Central memory CD4-positive, alpha-beta T cell (primary cell): ENCODE measurements at places on chromosomes 4 and X.

- no peak for DNase-seq
Measured at GRCh38 chr4:141346144-141346543, 125.4 kb downstream of the ZNF330 start.

GRCh38 chrX:24525455-24525854 lies 60.4 kb downstream of the PDK3 start:
- DNase-seq: no peak

DNA sequence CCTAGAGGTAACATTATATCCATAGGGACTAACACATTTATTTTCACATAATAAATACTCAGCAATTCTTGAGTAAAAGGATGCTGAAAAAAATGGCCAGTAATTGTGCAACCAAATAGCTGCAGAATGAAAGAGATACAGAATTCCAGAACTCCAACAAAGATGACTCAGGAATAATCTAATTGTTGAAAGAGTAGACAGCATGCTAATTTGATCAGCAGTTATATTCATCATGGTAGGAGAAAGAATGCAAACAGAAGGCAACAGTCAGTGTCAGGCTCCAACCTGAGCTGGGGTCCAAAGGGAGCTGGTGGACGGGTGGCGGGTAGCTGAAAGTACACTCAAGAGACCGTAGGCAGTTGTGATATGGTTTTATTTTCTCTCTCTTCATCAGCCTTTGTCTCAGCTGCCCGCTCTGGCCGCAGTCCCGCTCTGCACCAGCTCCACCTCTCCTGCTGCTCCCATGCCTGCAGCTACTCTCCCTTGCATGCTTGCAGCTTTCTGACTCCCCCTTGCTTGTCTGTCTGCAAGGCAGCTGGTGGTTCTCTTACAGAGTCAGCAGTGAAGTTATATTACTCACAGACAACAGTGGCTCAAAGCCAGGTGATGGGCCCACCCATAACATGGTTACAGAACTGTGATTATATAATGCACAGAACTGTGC lies 1150.1 kb downstream of the STIM2 start:
- DNase-seq: no peak

- DNase-seq: no peak
Measured at GRCh38 chr4:155696726-155697125, 30.1 kb downstream of the GUCY1A1 start.

GRCh38 chr4:82623121-82623683 lies 61.4 kb upstream of the TMEM150C start:
- no peak for DNase-seq

- no peak for DNase-seq
Measured at GRCh38 chrX:48890934-48891401, 6.6 kb downstream of the TIMM17B start.

GRCh38 chr4:139873111-139873860 lies 207.7 kb downstream of the MGST2 start:
- DNase-seq: no peak

- no peak for DNase-seq
Measured at GRCh38 chrX:40872351-40872750, 137.0 kb upstream of the MED14 start.

DNA sequence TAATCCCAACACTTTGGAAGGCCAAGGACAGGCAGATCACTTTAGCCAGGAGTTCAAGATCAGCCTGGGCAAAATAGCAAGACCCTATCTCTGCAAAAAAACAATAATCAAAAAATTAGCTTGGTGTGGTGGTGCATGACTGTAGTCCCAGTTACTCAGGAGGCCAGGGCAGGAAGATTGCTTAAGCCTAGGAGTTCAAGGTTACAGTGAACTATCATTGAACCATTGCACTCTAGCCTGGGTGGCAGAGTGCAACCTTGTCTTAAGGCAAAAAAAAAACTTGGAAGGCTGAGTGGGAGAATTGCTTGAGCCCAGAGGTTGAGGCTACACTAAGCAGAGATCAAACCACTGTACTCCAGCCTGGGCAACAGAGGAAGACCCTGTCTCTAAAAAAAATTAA lies 5.2 kb upstream of the FRYL start:
- no peak for DNase-seq

GRCh38 chrX:46547857-46548256 lies 2.6 kb upstream of the ZNF674 start:
- no peak for DNase-seq

- no peak for DNase-seq
Measured at GRCh38 chr4:22739968-22740367, 47.2 kb downstream of the GBA3 start.

DNA sequence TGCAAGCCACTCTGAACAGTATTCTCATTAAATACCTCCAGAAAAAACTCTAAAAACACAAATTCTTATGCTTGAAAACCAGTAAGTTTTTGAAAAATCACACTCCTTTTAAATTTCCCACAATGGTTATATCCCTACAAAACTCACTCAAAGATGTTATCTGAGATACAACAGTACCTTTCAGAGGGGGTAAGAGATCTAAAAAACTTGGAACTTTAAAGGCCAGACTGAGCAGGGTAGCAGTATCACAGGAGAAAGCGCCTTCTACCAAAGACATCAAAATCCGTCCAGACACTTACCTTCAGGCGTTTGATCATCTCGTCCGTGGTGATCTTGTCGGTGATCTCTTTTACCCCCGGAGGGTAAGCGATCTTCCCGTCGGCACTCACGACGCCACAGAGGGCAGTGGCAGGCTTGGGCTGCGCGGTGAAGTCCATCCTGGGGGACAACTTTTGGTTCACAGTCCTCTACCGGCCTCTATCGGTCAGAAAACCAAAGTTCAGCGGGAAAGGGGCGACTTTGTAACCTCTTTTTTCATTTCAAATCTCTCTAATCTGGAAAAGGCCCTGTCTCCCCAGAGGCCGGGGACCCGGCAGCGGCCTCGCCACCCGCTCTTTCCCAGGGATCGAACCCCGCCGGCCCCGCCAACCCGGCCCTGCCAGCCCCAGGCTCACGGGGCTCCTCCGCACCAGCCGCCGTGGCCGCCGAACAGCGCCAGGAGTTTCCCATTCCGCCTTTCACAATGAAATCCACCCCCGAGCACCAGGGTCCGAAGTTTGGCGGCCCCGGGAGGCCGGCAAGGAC lies 1.4 kb downstream of the PDS5A start:
- peak; percentile 57 for DNase-seq

- DNase-seq: no peak
Measured at GRCh38 chr4:44149282-44149681, 299.3 kb downstream of the KCTD8 start.

DNA sequence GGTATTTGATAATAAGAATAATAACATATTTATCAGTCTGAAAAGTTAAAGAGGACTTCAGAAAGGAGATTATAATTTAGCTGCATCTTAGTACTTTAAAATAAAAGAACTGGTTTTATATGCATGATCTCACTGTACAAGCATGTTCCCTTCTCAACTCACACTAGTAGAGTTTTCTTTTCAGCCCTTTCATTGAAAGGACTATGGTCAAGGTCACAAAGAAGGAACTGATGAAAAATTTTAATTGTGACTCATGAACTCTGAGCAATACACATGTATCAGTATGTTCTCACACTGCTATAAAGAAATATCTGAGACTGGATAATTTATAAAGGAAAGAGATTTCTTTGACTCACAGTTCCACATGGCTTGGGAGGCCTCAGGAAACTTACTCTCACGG lies 73.7 kb upstream of the NDST4 start:
- DNase-seq: no peak
